Stimulated activated CD4-positive, alpha-beta T cell treated with anti-CD3 and anti-CD28 coated beads, Interleukin-12 subunit alpha, Interleukin-12 subunit beta, amount 100 ng/mL, for 24 hours (primary cell): ENCODE measurements at places on chromosomes 6 and 20.

GRCh38 chr6:116564921-116565872 is 6.1 kb upstream of the RWDD1 start:
- DNase-seq = no peak

GRCh38 chr6:36463676-36464075 is 20.9 kb downstream of the KCTD20 start:
- no peak for DNase-seq

- no peak for DNase-seq
Measured at GRCh38 chr6:34867484-34867883, 20.4 kb downstream of the TAF11 start.

DNA sequence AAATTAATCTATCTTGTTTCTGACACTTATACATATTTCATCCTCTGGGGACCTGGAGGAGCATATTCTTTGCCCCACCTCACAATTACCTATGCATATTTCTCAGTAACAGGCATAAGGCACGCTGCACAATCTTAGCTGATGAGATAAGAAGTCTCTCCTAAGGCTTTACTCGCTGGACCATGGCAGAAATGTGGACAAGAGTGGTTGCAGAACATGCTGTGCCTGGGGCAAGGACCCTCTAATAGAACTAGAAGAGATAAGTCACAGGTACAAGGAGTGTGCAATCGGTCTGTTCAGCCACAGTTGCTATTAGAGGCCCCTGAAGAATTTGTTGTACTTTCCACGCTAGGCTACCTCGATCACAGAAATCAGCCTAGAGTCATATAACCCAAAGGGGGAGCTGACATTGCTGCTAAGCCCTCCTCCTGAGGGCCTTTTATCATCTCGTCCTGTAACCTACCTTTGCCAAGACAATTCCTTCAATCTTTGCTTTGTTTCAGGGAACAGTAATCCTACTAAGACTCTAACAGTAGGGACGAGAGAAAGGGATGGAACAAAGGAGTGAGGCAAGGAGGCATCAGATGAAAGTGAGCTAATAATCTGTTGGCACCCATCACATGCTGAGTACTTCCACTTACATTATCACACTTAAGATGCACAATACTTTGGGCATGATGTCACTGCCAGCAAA is 16.1 kb upstream of the DEFB129 start:
- DNase-seq = no peak

DNA sequence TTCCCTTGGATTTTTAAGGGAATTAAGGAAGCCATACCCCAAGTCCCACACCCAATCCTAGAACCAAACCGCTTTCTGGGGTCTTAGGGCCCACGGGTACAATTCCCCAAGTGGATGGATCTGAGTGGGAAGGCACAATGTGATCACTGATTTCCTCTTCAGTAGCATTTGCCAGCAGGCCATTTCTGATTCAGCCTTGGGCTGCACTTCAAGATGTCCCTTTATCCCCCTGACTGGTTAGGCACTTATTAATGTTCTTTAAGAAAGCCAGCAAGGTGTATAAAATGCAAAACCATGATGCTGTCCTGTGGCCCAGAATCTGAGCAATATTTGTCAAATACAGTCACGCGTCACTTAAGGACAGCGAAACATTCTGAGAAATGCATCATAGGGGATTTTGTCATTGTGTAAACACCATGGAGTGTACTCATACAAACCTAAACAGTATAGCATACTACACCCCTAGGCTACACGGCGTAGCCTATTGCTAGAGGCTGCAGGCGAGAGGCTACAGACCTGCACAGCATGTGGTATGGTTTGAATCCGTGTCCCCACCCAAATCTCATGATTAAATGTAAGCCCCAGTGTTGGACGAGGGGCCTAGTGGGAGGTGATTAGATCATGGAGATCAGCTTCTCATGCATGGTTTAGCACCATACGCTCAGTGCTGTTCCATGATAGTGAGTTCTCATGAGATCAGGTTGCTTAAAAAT is 234.2 kb downstream of the NRN1 start:
- no peak for DNase-seq

GRCh38 chr6:148973538-148974208 is 226.8 kb downstream of the UST start:
- DNase-seq = no peak

DNA sequence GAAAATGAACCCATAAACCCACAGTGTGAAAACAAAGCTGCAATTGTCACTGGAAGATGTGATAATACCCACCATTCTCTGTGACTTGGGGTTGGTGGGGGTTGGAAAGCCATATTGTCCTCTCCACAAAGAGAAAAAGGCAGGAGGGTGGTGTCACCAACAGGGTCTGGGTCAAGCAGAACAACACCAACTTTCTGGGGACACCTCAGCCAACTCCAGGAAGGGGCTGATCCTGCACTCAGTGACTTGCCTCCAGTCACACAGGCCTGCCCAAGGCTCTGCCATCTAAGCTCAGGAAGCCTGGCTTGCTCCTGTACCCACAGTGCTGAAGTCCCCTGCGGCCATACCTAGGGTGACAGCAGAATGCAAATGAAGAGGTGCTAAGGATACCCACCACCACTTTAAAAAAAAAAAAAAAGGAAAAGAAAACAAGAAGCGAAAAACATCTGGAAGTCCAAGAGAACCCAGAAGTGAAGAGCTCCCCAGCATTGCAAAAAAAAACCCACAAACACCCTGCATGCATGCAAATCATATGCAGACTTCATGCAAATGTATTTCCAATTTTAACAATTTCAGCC is 110.6 kb downstream of the PREX1 start:
- no peak for DNase-seq

DNA sequence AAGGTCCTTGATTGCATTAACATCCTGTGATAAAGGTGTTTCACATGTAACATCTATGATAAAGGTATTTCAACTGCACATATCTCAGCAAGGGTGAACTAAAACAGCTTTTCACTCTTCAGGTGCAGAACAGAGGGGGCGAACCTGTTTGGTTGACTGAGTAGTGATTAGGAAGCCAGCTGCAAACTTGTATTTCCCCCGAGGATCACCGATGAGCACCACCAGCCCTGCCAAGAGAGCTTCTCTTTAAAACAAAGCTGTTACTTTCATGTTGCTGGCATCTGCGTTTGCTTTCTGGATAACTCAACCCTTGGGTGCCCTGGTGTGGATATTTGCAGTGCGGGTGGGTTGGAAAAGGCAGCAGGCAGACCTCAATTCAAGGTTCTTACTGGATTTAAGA is 39.6 kb downstream of the JAG1 start:
- no peak for DNase-seq

DNA sequence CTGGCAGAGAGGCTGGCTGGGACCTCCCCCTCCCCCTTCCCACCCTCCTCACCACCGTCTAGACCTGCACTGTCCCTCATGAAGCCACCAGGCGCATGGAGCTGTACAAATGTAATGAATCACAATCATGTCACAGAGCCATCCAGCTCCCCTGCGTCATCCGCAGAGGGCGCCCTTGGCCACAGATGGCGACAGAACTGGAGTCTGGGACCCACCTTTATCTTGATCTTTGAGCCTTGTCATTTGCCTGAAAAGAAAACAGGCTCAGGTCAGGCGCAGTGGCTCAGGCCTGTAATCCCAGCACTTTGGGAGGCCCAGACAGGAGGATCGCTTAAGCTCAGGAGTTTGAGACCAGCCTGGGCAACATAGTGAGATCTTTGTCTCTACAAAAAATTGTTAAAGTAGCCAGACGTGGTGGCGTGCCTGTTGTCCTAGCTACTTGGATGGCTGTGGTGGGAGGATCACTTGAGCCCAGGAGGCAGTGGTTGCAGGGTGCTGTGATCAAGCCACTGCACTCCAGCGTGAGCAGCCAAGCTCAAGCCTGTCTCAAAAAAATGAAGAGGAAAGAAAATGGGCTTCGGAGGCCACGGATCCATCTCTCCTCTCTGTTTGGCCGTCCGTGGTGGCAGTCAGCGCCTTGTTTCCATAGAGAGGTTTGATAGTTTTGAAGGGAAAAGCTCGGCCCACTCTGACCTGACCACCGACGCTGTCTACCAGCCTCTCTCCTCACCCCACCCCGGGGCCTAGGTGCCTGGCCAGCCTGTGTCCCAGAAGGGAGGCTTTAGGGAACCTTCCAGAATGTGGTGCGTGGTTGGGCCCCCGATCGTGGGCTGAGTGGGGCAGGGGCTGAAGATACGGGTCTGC is 6.2 kb downstream of the COL9A3 start:
- peak; percentile 32 for DNase-seq

DNA sequence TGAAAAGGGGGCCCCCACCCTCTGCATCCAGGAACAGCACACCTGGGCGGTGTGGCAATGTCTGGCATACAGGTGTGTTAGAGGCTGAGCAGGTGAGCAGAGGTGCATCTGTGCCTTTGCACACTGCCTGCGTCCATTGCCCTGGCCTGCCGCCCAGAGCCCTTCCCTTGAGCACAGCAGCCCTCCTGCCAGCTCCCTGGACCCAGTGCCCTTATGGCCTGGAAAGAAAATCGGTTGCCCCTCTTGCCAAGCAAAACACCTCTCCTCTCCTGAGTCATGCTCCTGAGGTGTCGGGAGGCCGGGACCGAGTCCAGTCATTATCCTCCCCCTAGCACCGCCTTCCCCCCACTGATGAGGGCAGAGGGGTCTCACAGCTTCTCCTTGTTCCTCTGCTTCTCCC is 259.9 kb downstream of the SMOC2 start:
- DNase-seq = no peak

DNA sequence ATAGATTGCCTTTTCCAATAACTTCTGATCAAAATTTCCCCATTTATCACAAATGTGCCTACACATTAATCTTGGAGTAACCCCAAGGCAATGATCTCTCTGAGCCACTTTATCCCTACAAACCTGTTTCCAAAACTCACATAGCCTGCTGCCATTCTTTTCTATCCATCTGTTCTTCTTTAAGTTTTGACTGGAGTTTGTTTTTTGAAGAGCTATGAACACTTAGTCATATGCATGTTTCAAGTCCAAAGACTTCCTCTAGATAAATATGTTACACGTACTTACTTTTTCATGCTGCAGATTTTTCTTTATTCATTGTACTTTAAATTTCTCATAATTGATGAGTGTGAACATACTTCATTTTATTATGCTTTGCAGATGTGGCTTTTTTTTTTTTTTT is 488.9 kb upstream of the CITED2 start:
- no peak for DNase-seq

DNA sequence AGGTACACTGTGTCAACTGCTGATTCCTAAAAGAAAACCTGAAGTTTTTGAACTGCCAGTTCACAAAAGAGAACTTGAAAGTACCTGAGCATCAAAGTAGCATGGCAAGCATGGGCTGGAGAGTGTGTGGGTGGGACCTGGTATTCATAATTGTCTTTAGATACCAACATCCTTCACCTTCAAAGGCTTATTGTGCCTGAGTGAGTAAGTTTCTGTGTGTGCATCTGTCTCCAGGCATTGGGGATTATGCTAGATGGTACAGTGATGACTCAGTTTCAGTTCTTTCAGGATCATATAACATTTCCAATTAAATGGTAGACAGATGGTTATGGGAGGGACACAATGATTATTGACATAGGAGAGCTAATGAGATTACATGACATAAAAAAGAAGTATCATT is 238.5 kb downstream of the ZFAND3 start:
- peak; percentile 32 for DNase-seq

GRCh38 chr20:19996917-19997316 is 20.2 kb upstream of the NAA20 start:
- no peak for DNase-seq

GRCh38 chr6:142735204-142735603 is 209.8 kb downstream of the HIVEP2 start:
- no peak for DNase-seq

- DNase-seq = peak; percentile 6
Measured at GRCh38 chr6:83430611-83431544, at the start of gene ME1. TSS of gene ME1 (minus strand) at chr6:83431051. CDS start at chr6:83430954, 97 bp downstream.

DNA sequence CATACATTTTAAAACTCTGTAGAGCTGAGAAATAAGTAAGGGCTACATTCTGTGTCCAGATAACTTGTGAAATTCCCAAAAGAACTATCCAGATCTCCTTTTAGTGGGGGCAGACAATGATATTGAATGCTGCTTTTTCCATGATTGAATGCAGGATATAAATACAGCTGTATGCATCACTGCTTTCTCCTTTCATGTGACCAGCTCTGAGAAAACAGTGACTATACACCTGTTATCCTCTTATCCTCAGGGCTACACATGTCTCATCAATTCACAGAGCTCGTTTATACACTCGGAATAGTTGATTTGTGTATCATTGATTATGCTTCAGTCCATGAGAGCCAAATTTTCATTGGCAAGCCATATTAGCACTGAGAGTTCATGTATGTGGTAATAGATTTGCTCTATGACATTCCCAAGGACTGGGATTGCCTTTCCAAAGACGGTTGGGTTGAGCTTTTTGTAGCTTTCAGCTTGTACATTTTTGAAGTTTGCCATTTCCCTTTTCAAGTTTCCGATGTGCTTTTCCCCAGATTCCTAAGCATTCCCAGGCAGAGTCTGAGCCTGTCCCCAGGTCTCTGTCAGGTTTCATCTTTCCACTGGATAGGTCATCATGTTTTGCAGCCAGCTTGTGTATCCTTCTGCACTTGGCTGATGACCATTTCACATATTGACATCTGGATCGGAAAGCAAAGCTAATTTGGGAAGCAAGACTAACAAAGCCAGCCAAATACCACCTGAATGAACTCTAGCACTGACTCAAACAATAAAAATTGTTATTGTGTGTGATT is 97.7 kb downstream of the RFX6 start:
- no peak for DNase-seq

DNA sequence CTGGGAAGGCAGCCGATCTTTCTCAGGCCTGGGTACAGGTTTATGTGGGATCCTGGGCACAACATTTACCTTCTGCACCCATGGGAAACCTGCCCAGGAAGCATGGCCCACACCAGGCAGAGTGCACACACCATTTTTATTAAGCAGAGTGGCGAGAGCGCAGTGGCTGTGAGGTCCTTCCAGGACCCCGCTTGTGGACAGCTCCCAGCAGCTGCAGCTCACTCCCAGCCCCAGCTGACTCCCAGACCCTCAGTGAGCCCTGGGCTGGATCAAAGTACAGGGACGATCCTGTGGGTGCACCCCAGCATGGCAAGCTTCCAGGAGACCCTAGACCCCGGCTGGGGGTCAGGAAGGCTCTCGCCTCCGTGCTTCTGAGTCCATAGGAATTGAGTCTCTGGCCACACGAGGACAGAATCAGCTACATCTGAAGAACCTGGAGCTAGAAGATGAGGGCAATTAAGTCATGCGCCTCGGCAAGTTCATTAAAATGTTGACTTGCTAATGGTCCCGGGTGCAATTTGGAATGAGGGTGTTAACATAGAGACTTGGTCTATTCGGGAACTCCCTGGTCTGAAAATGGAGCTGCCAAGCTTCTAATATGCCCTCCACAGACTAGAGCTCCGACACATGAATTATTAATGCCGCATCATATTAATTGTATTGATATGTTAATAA is 65.4 kb upstream of the SLCO4A1 start:
- DNase-seq = no peak

DNA sequence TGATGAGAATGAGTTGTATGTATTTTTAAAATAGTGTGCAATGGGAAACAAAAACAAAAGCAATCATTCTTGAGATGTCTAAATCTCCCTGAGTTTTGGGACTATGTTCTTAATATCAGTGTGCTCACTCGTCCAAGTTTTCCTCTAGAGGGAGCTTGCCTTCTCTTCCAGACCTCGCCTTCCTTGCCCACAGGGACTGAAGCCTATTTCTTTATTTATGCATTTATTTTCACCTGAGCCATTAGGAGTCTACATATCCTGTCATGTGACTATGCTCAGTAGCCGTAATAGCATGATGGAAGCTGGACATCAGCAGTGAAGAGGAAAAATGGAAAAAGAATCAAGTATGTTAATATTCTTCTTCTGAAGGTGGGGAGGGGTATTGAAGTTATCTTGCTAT is 131.2 kb downstream of the SH3BGRL2 start:
- no peak for DNase-seq
